Fibroblast of lung (primary cell): ENCODE measurements at places on chromosomes 6 and 20. TPM values are rescaled to one million over a fixed set of nuclear protein-coding genes. Genes with fewer than 3 reads are reported as not detected.

Gene ID1
- total RNA-seq, result 27.4 and 31.1 TPM in 2 replicates

- no peak overlapping the region for H3K4me3 ChIP-seq
- no peak overlapping the region for H3K27ac ChIP-seq
- DNase-seq, result no peak
Measured at GRCh38 chr6:107543567-107543966, 53.6 kb downstream of the SOBP start.

GRCh38 chr6:83867043-83867442 is 7.6 kb downstream of the CYB5R4 start:
- no peak for DNase-seq
- no peak overlapping the region for H3K4me3 ChIP-seq
- H3K27ac ChIP-seq, result peak overlapping the region; percentile 8
- no peaks in the 10 kb centered on the region for H3K36me3 ChIP-seq

Gene SLC22A2
- total RNA-seq, result not detected in 2 replicates

DNA sequence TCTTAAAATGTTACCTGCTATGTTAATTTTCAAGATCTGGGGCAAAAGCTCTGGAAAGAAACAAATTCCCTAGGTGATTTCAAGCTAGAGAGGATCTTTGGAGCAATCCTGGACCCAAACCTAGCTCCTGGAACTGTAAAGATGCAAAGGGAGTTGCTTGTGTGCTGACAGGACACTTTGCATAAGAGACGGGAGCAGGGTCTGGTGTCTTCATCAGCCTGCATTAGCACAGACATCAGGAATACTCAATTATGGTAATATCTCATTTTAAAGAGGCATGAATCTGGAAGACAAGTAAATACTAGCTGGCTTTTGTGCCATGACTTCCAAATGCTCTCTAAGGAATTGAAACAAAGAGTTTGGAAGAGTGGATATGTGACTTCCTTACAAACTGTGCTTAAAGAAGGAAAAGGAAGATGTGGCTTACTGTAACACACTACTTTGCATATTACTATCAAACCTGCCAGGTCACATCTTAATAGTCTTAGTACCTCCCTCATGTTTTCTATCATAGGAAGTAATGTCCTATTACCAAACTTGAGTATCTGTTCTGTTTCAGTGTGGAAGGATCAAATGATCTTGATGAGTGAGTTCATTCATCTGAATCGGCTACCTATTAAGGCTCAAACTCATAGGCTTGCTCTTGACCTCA is 193.4 kb downstream of the ALDH8A1 start:
- no peak overlapping the region for H3K4me3 ChIP-seq
- H3K4me1 ChIP-seq, result no peaks in the 10 kb centered on the region
- no peak for DNase-seq
- no peak overlapping the region for H3K27ac ChIP-seq
- no peaks in the 10 kb centered on the region for H3K27me3 ChIP-seq

DNA sequence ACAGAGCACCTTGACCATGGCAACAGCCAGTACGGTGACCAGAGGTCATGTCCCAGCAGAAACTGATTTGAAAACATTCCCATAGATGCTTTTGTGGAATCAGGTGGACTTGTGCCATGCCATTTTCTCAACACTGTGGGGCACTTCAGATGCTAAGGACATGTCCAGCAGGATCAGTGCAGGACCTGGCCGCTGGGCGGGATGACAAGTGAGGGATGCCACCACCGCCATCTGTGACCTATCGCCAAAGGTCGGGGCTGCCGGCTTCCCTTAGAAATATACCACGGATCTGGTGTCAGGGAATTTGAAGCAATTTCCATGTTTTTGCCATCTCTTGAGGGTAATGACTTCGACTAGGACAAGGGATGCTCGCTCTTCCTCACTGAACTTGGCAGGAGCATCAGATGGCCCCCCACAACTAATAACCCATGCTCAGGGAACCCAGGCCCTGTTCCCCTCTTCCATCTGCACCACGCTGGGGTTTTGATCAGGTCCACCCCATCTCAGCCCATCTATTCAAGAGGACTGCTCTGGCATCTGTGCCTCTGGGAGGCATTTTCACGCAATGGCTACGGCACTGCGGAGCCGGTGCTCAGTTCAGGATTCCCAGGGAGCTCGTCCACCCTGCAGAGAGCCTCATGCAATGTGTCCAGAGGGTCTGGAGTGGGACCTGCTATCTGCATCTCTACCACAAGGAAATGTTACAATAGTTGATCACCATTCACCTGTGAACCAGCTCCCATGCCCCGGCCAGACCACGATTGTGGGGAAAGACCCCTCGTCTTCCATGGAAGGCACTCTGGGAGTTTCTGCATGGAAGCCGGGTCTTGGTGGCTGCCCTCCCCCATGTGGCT is 302.6 kb downstream of the TAF4 start:
- no peak for DNase-seq
- H3K27ac ChIP-seq, result no peak overlapping the region
- no peaks in the 10 kb centered on the region for H3K27me3 ChIP-seq
- no peaks in the 10 kb centered on the region for H3K4me1 ChIP-seq

GRCh38 chr6:138521790-138522189 is 22.5 kb upstream of the NHSL1 start:
- H3K4me1 ChIP-seq, result peaks cover under 1% of the 10 kb centered on the region
- no peak overlapping the region for H3K27ac ChIP-seq
- DNase-seq, result no peak
- H3K27me3 ChIP-seq, result no peaks in the 10 kb centered on the region
- H3K36me3 ChIP-seq, result no peaks in the 10 kb centered on the region
- H3K4me3 ChIP-seq, result no peak overlapping the region

Gene TFAP2B
- total RNA-seq, result not detected in 2 replicates

Gene PNLDC1
- total RNA-seq, result not detected in 2 replicates

GRCh38 chr6:33433001-33433543 is 13.2 kb downstream of the SYNGAP1 start:
- peaks cover 22% of the 10 kb centered on the region for H3K4me1 ChIP-seq
- H3K4me3 ChIP-seq, result no peak overlapping the region
- no peak for DNase-seq
- no peak overlapping the region for H3K27ac ChIP-seq

DNA sequence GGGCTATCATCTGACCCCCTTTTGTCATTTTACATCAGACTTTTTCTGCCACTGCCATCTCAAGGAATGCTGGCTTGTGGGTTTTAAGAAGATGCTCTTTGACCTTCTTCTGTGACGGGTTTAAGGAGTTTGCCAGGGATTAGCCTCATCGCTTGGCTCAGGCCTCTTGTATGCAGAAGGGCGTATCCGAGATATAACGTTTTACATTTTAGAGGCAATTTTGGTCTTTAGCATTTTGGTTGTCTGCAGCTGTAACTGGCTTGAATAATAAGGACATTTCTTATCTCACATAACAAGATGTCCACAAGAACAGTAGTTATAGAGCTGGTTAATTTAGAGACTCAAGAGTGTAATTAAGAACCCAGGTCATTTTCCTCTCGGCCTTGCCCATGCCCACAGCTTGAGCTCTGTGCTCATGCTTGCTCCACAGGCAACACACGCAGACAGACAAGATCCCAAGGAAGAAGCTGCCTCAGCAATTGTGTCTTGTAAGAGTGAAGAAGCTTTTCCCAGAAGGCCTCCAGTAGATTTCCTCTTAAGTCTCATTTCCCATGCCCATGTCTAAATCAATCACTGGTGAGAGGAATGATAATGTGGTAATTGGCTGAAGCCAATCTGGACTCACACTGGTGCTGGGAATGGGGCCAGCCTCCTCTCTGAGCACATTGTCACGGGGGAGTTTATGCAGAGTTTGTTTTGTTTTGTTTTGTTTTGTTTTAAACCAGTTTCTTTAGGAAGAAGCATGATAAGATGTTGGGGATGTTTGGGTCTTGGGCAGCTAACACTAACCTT is 36.8 kb downstream of the PTCHD4 start:
- no peaks in the 10 kb centered on the region for H3K4me1 ChIP-seq
- H3K36me3 ChIP-seq, result no peaks in the 10 kb centered on the region
- H3K27me3 ChIP-seq, result no peaks in the 10 kb centered on the region
- no peak overlapping the region for H3K27ac ChIP-seq
- peak; percentile 52 for DNase-seq
- H3K4me3 ChIP-seq, result no peak overlapping the region
